MCF 10A (cell line): ENCODE measurements at places on chromosomes 6 and 20. TPM values are rescaled to one million over a fixed set of nuclear protein-coding genes. Genes with fewer than 3 reads are reported as not detected.

DNA sequence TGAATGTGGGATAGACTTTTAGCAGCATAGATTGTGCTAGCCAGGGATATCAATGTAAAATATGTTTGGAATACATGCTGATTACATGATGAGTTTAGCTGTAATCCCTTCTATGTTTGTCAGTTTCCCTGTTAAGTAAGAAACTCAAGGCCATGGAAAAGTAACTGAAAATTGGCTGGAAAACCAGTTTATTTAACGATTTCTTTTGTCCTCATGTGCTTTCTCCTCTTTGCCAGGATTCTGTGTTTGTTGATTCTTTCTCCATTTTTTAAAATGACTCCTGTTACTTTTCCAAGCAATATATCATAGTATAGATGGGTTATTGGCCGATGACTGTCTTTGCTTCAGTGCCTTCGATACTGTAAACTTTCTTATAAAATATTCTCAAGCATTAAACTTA lies 87.5 kb downstream of the SAMD5 start:
- DNase-seq, result no peak

- DNase-seq, result no peak
Observed at GRCh38 chr6:101281266-101281665, 112.2 kb upstream of the GRIK2 start.

GRCh38 chr20:24695529-24696225 lies 226.2 kb downstream of the SYNDIG1 start:
- no peak for DNase-seq

- no peak for DNase-seq
Observed at GRCh38 chr20:5703681-5704101, 46.5 kb upstream of the SHLD1 start.

MAS1 gene
- total RNA-seq, result not detected in 2 replicates
